ENCODE measurements at places on chromosomes 2 and 18.

GRCh38 chr18:55141318-55141717 is 182.1 kb upstream of the CCDC68 start:
- DNase-seq, result no peak

- no peak for DNase-seq
These were observed 136.1 kb downstream of the GCA start for GRCh38 chr2:162480067-162480466.

DNA sequence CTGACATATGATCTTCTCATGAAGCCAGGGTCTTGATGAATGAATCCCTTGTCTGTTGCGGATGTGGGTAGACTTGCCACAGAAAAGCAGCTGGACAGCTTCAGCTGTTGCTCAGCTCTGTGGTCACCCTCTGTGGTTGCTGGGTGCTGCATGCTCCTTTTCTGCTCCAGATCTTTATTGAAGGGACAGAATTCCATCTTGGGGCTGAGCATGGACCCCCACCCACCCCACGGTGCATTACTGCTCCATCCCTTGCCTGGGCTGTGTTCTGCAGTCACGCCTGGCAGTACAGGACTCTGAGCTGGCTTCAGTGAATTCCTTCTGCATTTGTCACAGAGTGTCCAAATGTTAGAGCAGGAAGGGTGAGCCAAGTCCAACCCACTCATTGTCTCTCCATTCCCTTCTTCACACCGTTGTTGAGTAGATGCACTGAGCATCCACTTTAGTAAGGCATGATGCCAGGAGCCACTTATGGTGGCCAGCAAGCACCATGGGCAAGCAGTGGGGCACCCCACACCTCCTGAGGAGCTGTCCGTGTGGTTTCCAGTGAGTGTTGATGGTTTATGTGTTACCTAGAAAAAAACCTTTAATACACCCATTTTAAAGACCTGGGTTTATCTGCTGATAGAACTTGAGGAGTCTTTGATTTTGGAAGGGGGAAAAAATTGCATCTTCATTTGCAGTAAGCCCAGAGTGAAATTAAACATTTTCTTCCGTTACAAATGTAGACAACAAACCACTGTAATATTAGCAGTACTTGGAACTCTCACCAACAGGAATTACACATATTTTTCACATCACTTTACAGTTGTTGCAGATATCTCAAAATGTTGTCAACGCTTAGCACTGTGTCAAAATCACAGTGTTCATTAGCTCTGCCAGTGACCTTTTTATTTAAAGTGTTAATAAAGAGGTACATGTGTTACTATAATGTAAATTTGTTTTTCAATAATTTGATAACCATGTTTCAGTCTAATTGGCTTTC is 14.7 kb upstream of the ITGB6 start:
- DNase-seq, result no peak

- DNase-seq, result no peak
These were observed 16.3 kb upstream of the MYO1B start for GRCh38 chr2:191228861-191229260.

DNA sequence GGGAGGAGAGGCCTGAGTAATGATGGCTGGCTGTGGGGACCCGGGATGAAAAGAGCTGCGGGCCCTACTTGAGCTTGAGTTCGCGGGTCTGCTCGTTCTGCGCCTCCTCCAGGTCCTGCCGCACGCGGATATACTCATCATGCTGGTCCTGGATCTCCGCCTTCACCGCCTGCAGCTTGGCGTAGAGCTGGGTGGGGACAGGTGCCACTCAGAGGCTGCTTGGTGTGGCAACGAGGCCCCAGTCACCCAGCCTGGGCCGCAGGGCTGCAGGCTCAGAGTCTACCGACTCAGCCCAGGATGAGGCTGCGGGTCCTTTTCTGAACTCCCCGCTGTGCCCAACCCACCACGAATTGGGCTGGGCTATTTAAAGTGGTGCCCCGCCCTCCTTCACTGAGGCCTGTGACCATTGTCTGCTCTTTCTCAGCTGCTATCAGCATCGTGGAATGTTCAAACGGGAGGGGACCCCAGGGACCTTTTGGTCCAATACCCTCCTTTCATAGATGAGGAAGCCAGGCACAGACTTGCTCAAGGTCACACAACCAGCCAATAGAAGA is 28.0 kb downstream of the KIF3C start:
- no peak for DNase-seq

DNA sequence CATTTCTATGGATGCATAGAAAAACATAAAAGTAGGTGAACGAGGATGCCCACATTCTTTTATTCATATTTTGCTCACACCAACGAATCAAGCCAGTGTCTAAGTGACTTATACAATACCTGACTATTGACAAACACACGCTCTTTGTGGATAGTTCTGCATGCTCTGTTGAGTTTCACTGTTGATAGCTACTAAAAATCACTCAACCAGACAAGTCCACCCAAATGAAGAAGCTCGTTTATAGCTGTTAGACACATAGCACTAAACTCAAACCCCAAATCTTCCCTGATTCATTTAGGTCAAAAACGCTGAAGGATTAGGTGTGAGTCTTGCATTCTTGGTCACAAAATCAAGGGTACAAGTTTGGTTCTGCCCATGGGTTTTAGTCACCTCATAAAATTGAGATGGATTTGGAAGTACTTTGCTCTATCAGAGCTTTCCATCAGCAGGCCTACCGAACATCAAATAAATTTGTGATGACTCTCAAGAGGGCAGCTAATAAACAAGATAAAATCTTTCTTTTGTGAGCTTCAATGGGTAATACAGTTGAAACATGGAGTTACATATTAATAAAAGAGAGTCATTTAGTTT is 92.7 kb upstream of the ETAA1 start:
- DNase-seq, result no peak

GRCh38 chr2:239318151-239318611 is 82.6 kb downstream of the HDAC4 start:
- DNase-seq, result no peak

DNA sequence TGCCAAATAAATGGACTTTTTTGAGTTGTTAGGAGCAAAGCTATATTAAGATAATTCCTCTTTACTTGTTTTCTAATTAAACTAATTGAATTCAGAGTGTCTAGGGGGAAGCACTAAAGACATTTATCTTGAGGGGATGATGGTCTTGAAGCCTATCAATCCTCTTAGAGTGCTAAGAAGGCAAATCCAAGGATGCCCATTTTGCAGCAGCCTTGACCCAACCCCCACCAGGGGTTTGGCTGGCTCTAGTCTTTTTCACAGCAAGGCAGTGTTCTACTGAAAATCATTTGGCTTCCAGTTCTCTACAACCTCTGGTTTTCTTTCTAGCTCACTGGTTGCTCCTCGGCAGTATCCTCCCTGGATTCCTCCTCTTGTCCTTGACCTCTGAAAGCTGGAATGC is 6.5 kb upstream of the RAX start:
- no peak for DNase-seq

DNA sequence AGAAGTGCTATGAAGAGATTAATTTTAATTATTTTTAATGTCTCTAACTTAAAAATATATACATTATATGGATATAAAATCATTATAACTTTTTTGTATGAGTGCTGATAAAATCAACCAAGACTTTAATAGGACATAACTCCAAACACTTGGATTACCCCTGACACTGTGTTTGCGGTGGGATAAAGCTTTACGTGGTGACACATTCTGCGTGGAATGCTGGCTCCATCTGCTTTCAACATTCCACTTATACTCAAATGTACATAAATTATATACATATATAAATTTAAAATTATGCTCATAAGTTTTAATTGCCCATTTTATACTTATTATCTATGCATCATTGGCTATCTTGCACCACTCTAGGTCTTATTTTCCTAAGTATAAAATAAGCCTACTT is 30.5 kb downstream of the LINC00305 start:
- no peak for DNase-seq

DNA sequence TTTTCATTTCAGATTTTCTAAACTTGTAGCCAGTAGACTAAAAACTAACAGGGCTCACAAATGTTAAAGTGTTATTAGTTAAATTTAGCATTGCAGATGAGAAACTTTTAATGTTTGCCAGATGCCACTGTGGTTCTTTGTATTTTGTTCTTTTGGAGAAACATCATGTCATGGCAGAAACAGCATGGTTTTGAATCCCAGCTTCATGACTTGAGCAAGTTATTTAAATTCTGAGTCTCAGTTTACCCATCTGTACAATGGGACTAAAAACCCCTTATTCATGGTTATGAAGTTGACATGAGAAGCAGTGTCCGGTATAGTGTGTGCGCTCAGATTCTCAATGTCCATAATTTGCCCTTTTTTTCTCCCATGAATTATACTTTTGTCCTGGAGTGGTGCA is 56.5 kb downstream of the MAPRE2 start:
- DNase-seq, result no peak

- DNase-seq, result no peak
These were observed 408.0 kb downstream of the LRATD1 start for GRCh38 chr2:15040429-15041084.

DNA sequence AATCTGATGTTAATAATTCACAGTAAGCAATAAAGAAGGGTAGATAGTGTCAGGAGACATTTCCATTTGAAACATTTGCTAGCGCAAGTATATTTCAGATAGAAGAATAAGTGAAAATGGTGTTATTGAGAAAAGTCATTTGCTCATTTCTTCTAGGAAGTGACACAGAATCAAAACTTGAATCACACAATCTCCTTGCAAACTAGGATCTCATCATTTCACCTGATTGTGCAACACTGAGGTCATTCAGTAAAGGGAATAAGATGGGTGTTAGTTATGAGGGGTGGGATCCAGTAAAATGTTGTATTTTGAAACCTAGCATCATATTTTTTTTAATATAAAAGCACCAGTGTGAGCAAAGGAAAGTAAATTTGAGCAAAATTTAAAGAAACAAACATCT is 208.0 kb upstream of the KCNJ3 start:
- no peak for DNase-seq

- no peak for DNase-seq
These were observed 881.0 kb upstream of the CNTNAP5 start for GRCh38 chr2:123144082-123144481.

- no peak for DNase-seq
These were observed 112.3 kb upstream of the CAVIN2 start for GRCh38 chr2:191959209-191959608.

GRCh38 chr2:46422717-46423394 is 56.5 kb upstream of the TMEM247 start:
- no peak for DNase-seq

All from SIG-M5 (cell line).